ENCODE measurements at places on chromosomes 13 and 19.

GRCh38 chr13:92836171-92836570 lies 390.4 kb upstream of the GPC6 start:
- no peak for DNase-seq

DNA sequence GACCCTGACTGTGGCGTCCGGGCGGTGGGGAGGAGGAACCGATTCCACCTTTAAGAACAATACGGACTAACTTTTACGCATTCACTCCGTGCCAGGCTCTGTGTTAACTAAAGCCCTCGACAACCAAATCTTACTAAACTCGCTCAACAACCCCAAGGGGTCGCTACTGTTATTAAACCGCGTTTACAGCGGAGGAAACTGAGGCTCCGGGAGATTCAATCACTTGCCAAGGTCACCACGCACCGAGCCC lies 1.2 kb downstream of the SAMD1 start:
- no peak for DNase-seq

- no peak for DNase-seq
These were observed 14.5 kb downstream of the KLK4 start for GRCh38 chr19:50896591-50897190.

DNA sequence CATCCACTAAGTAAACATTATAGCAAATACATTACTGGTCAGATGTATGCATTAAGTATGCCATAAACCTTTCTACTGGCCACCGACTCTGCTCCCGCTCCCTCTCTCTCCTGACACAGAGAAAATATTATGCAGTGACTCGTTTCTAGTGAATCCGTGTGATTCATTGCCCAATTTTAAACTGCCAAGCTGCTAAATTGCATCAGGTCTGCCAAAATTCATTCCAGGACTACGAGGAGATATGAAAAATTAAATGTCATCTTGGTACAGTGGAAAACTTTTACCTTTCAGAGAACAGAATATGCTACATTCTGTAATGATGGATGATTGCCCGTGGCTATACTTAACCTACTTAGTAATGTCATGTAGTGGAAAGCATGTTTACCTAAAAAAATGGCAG lies 368.8 kb upstream of the TSHZ3 start:
- DNase-seq, result no peak

DNA sequence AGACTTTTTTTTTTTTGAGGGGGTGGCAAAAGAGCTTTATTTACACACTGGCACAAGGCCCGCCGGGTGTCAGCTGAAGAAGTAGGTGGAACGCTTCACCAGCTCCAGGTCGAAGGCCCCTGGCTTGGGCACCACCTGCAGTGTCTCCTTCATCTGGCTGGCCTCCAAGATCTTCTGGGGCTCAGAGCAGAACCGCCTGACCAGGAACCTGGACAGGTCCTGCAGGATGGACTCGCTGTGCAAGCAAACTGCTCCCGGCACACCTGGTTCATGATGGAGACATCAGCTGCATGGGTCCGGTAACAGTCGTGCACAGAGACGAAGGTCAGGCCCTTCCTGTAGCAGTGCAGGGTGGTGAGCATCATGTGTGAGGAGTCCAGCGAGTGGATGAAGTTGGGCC lies 4.4 kb upstream of the CYP4F2 start:
- no peak for DNase-seq

DNA sequence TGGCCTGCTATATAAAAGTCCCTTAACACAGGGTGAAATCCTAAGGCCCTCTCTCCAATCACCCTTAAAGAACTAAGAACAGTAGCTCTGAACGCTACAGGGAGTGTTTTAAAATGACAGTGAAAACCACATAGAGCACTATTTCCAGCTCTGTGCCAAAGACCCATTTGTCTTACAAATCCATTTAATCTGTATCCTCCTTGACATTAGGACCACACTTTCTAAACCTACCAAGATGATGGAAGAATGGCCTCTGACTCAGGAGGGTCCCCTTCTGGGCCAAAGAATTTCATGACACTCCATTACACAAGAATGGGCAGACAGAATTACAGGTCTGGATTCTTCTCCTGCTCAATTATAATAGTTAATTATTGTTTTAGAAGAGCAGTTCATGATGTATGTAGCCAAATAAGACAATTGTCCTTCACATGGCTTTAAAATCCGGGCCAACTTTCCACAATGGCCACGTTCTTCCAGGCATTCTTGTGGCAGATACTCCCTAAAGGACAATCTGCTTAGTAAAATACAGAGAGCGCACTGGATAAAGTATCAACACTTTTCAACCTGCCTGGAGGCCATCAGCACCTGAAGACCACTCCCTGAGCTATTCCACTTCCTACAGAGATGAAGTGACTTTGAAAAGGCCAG lies 61.0 kb downstream of the STK24 start:
- no peak for DNase-seq

GRCh38 chr19:20923077-20923871 lies at the start of gene ZNF85:
Gene ZNF85 (plus strand): TSS chr19:20923251. CDS start chr19:20923401, 150 bp downstream.
- DNase-seq, result peak; percentile 87

DNA sequence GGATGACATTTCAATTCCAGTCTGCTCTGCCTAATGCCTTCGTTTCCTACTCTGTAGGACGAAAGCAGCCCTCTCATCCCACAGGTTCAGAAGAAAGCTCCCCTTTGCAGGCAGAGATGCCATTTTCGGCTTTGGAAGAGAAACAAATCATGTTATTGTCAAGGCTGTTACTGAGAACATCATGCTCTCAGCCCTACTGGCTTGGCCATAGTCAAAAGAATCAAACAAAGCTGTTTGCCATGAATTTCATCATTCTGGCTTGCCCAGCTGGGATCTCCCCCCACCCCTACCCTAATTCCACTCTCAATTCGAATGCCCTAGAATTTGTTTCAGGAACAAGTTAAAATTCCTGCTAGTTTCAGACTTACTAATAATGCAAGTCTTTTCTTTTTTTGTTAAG lies 162.3 kb upstream of the SERP2 start:
- DNase-seq, result no peak

DNA sequence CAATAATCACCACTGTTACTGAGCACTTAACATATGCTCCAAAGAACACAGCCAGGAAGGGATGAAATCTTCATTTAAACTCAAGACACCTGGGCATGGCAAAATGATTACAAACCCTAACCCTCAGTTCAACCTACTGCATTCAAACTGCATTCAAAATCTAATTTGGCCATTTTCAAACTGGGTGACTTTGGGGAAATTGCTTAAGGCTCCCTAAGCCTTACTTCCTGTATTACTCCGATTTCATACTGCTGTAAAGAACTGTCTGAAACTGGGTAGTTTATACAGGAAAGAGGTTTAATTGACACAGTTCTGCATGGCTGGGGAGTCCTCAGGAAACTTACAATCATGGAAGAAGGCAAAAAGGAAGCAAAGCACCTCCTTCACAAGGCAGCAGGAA lies 50.4 kb downstream of the CBY2 start:
- no peak for DNase-seq

- no peak for DNase-seq
These were observed 108.6 kb downstream of the PIBF1 start for GRCh38 chr13:72890546-72890945.

DNA sequence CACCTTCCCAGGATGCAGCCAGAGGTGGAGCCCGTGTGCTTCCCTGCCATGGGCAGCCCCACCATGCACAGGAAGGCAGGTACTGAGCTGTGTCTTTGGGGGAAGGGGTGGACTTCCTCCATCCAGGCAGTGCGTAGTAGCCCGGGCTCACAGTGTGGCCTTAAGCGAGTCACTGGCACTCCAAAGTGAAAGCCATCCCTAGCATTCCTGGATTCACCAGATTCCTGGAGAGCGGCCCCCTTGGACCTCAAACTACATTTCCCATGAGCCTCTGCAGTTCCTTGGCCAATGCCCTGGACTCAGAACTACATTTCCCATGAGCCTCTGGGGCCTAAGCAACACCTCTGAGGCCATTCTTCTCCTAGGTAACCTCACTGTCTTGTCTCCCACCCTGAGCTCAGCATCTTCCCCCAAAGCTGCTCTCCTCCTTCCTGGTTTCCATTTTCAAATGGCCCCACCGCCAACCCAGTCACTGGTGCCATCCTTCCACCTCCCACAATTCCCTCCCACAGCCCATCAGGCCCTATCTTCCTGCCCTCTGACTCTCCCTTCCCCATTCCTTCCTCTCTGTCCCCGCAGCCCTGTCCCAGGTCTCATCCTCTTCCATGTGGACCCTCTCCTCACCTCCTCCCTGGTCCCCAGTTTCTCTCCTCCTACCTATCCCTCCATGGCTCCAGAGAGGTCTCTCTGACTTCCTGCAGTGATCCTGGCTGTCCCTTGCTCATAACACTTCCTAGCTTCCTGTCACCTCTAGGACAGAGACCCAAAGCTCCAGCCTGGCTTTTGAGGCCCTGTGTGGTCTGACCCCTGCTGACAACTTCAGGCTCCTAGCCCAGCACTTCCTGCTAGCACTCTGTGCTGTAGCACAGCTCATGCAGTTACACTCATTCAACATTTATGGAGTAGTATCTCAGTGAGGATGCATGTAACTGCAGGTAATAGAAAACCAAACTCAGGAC lies at the start of gene C19orf81:
Gene C19orf81 (plus strand): TSS at position 13 of the 959 bp plus-strand sequence. CDS start 0 bp downstream, at position 13.
- DNase-seq, result no peak

- DNase-seq, result no peak
These were observed 471.4 kb upstream of the SLC10A2 start for GRCh38 chr13:103537616-103538015.

GRCh38 chr13:49649963-49650312 lies 21.6 kb downstream of the ARL11 start:
- DNase-seq, result no peak

DNA sequence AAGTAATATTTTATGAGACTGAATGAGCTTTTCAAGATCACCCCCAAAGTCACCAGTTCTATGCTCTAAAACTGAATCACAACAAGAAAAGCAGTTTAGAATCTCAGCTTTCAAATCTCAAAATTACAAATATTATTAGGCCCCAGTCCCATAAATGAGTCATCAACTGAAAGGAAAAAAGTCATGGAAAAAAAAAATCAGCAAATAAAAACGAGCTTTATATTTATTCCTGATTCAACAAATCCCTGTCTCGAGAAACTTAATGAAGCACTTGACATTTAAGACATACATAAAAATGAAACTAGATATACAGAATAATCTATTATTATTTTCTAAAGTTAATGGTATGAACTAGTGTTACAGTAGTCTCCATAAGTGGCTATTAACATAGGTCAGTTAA lies 203.0 kb downstream of the DIAPH3 start:
- no peak for DNase-seq

DNA sequence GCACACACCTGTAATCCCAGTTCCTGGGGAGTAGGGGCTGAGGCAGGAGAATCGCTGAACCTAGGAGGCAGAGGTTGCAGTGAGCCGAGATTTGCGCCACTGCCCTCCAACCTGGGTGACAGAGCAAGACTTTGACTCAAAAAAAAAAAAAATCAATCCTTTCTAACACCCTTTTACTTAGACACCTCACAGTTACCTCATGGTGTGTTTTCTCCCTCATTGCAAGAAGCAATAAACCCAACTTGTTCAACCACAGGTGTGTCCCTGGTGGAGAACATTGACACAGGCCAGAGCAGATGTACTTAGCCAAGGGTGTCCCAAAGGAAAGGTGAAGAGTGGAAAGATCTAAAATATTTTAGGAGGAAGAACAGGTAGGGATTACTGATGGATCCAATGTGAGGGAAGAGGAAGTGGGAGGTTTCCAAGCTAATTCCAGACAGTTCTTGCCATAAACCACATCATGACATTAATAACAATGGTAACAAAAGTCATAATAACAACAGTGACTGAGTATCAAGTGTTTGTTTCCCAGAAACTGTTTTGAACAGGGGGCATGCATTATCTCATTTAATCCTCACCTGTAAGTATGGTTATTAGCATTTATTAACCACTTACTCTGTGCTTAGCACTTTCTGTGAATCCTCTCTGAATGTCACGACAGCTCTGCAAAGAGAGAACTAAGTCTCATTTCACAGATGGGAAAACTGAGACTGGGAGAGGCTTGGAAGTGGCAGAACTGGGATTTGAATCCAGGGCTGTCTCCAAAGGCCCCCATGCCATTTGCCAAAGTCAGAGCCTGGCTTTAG lies 3.1 kb upstream of the LYPD3 start:
- DNase-seq, result no peak

DNA sequence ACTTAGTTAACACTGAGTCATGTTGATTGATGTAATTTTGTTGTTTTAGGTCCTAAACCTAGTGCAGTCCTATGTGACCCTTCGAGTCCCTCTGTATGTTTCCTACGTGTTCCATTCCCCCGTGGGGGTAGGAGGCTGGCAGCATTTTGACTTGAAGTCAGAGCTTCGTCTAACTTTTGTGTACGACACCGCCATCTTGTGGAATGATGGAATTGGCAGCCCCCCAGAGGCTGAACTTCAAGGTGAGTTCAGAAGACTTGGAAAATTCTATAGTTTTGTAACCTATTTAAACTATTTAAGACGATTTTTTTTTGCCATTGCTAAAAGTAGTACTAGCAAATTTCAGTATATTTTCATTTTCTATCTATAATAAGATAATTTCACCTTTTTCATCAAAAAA lies 117.9 kb downstream of the STOML3 start:
- DNase-seq, result no peak

GRCh38 chr13:112145551-112146360 lies 78.8 kb downstream of the SOX1 start:
- DNase-seq, result no peak

DNA sequence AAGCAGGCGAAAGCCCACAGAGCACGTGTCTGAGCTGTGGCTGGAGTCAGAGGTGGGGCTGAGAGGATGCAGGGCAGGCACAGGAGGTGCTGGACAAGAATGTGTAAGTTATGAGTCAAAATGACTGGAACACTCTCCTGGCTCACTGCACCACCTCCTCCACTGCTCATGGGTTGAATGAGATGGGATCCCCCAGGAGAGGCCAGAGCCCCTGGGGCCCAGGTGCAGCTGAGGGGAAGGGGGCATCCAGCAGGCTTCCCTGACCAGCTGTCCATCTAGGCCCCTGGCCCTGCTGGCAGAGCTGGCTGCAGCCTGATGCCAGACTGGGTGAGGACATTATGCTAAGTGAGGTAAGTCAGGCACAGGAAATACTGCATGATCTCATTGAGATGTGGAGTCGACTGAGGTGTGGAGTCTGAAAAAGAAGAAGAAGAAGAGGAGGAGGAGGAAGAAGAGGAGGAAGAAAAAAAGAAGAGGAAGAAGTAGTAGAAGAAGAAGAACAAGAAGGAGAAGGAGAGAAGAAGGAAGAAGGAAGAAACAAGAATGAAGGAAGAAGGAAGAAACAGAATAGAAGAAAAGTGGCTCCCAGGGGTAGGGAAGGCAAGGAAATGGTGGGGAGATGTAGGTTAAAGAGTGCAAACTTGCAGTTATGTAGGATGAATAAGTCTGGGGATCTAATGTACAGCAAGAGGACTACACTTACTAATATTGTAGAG lies 747.4 kb downstream of the UQCRFS1 start:
- DNase-seq, result no peak

- no peak for DNase-seq
These were observed 53.3 kb downstream of the TRPC4 start for GRCh38 chr13:37816276-37816675.

GRCh38 chr13:31755803-31756212 lies 16.5 kb downstream of the RXFP2 start:
- DNase-seq, result no peak

- no peak for DNase-seq
These were observed 4.1 kb downstream of the ZIC5 start for GRCh38 chr13:99967498-99967868.

GRCh38 chr19:40862785-40863184 lies 12.5 kb upstream of the CYP2A6 start:
- no peak for DNase-seq

GRCh38 chr19:18612772-18613588 lies at the start of gene TMEM59L:
Gene TMEM59L (plus strand): TSS chr19:18612870. CDS start chr19:18612959, 89 bp downstream.
- DNase-seq, result no peak
